ENCODE measurements at places on chromosomes 2 and 18.

DNA sequence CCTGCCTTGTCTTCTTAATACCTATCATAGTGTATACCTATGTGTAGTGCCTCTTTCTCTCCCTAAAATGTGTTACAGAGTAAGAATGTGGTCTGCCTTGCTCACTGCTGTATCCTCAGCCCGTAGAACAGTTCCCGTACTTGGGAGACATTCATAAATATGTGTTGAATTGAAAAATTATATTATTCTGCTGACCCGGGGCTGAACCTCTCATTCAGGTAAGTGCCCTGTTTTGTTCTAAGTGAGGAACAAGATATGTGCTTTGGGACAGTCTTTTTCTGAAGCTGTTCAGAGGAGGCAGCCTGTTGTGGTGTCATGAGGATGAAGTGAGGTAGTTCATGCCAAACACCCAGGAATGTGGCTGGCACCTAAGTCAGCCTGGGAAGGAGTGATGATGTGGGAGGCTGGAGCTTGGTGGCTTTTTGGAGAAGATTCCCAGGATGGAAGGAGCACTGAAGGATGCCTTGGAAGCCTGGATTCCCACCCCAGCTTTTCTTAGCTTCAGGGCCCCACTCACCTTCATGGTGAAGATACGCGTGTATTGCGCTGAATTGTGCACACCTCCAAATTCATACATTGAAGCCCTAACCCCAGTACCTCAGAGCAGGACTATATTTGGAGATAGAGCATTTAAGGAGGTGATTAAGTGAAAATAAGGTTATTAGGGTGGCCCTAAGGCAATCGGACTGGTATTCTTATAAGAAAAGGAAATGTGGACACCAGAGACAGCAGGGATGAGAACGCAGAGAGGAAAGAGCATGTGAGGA lies 166.3 kb downstream of the DDX1 start:
- no peak for DNase-seq

- DNase-seq, result no peak
These were observed 153.4 kb upstream of the SKOR2 start for GRCh38 chr18:47404845-47405244.

GRCh38 chr18:74110976-74111375 lies 36.7 kb downstream of the FBXO15 start:
- no peak for DNase-seq

GRCh38 chr2:111923276-111923804 lies 24.9 kb downstream of the MERTK start:
- no peak for DNase-seq

DNA sequence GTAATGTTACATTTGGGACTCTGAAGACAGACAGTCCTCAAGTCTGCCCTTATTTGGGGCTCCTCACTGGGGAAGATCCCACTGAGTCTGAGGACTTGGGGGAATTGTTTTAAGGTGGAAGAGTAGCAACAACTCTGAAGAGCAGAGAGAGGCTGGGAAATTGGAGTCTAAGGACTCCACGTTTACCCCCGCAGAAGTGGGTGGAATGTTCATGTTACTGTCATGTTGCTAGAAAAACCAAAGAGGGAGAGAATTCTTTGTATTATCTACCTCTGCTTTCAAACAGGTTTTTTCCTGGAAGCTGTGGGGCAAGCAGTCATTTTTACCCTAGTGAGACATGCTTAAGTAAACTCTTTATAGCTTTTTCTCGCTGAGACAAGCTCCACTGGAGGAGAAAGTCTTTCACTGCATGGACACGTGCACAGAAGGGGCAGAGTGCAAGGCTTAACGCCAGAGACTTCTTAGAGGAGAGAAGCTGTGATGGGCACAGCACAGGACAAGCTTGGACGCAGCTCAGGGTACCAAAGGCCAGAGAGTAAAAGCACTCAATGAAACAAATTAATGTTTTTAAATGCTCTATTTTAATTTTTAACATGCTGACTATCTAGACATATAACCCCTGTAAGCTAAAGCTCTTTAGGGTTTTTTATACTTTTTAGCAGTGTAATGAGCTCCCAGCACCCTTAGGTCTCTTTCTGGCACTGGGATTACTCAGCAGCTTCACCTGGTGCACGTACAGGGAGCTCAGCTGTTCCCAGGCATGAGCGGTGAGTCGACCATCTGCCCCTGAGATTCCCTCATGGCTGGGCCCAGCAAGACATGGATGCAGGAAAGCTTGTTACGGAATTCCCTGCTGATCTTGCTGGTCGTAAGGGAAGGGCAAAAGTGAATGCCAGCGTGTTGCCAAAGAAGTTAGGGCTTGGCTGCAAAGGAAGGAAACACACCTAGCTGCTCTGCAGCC lies 54.5 kb upstream of the BIN1 start:
- no peak for DNase-seq

DNA sequence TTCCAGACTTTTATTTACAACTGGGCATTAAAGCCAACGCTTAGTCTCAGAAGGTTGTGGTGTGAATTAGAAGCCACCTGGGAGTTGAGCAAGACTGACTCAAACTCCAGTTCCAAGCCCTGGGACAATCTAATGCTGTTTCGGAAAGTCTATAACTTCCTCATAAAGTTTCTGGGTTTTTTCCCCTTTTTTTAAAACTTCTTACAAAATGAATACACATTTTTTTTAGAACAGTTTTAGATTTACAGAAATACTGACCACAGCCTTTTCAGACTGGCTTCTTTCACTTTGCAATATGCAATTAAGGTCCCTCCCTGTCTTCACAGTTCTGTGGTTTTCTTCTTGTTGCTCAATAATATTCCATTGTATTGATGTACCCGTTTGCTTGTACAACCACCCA lies 115.9 kb upstream of the TWIST2 start:
- no peak for DNase-seq

DNA sequence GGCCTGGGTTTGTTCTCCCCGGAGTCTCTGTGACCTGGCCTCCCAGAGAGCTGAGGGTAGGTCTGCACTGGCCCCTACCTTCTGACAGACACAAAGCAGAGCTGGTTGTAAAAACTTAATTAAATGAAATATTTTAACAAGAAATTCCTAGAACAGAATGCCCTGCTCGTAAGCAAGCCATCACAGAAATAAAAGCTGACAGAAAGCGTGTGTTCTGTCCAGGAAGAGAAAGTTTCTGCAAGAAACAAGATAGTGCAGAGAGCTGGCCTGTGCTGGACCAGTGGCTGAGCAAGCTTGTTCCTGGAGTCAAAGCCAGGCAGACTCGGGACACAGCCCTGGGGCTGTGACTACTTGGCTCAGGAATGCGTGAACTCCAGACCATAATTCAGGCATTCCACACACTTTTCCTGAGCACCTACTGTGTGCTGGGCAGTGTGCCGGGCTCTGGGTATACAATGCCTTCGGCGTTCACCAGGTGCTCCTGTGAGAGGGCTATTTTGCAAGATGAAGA lies 51.6 kb downstream of the APOB start:
- DNase-seq, result no peak

DNA sequence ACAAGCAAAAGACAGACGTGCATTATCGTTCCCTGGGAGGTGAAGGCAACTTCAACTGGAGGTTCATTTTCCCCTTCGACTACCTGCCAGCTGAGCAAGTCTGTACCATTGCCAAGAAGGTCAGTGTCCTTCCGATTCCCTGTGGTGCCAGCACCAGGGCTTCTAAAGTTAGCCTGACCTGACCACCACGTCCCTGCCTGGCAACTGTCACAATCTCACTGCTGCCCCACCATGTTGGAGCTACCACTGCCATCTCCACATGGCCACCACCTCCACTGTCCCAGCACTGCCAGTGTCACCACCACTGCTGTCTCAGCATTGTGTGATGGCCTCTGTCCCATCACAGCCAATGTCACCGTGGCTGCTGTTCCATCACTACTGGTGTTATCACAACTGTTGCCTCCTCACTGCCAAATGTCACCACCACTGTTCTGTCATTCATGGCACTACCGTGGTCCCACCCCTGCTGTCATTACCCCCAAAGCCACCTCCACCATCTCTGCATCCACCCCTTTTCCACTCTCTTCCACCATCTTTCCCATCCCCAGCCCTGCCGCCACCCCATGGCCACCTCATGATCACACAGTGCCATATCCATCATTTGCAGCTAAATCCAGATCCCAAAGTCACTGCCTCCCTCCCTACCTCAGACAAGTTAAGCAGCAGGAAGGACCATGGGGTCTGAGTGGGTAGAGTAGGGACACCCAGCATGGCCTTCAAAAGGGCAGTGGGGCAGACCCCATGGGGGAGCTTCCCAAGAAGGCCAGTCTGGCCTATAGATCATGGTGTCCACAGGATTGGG lies 216.5 kb downstream of the DYSF start:
- no peak for DNase-seq

DNA sequence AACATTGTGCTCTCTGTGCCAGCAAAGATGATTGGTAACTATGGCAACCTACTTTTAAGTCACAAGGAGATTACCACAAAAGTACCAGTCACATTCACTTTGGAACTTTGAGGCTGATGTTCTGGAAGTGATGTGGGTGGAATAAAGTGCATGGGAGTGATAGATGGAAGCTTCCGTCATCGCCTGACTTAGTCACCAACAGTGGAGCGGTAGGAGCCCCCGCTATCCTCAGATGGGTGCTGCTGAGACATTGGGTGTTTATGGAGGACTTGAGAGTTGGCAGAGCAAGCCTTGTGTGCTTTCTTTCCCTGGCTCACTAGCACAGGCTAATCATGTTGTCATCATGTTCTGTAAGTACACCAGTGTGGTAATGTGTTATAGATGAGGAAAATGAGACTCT lies 4.6 kb downstream of the PPP1R7 start:
- DNase-seq, result no peak

DNA sequence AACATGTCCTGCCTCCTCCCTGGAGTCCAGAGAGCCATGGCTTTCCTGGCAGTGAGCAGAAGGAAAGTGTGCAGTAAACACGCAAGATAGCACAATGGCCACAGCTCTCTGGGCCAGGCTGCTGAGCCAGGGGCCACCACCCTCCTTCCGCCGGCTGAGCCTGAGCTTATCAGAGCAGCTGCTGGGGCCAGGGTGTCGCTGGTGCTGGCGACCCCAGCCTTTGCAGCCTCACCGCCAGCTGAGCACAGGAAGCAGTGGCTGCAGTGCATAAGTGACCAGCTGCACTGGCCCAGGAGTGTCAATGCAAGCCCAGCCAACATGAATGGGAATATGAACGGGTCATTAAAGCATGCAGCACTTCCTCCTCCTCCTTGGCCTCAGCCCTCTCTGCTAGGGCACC lies 172.0 kb downstream of the ZFP36L2 start:
- no peak for DNase-seq

GRCh38 chr18:25621144-25621543 lies 269.2 kb upstream of the ZNF521 start:
- DNase-seq, result no peak

DNA sequence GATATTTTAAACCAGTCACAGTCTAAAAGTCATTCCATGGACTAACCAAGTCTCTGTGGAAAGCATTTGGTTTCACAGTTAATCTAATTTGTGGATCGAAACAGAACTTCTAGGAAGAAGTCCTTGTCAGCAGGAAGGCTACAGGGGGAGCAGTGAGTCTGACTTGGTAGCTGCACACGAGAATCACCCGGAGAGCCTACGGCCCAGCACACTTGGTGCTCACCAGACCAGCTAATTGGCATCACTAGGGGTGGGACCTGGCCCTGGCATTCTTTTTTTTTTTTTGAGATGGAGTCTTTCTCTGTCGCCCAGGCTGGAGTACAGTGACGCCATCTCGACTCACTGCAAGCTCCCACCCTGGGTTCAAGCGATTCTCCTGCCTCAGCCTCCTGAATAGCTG lies 97.7 kb downstream of the ZNF532 start:
- DNase-seq, result no peak

DNA sequence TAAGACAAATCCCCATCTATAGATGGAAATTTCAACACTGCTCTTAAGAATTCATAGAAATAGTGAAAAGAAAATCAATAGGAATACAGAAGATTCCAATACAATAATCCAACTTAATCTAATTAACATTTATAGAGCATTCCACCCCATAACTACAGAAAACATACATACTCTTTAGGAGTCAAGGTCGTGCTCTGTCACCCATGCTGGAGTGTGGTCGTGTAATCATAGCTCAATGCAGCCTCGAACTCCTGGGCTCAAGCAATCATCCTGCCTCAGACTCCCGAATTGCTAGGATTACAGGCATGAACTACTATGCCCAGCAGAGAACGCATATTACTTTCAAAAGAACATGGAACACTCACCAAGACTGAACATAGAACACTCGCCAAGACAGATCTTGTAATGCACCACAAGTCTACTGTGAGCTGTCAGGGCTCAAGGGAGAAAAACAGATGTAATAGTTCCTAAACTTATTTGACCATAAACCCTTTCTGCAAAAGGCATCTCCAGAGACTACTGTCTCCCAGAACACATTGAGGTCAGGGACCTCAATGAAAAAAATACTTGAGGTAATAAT lies 14.1 kb downstream of the MEMO1 start:
- DNase-seq, result no peak

GRCh38 chr2:2898744-2899143 lies 478.9 kb downstream of the EIPR1 start:
- DNase-seq, result no peak

DNA sequence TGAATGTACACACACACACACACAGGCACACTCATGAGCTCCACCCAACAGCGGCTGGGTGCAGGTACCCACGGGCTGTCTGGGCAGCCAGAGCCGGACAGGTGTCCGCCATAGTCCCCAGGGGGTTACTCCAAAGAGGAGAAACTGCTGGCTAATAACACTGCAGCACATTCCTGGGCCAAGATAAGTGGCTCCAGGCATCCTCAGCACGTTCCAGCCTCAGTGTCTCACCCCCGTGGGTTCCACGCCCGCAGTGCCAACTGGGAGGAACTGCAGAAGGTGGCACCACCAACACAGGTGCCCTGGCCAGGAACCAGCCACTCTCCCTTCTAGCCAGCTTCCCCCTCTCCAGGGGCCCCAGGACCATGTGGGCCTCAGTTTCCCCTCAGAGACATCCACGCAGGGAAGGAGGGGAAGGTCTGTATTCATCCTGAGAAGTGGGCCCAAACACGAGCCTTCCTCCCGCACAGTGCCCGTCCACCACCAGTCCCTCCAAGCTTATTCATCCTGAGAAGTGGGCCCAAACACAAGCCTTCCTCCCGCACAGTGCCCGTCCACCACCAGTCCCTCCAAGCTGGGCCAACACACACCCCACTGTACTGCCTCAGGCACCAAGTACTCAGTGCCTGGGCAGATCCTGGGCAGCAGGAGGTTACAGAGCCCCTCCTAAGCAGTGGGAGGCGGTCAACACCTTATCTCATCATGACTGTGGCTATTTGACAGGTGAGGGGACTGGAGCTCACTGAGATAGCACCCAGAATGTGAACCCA lies 47.6 kb downstream of the TNS1 start:
- no peak for DNase-seq

DNA sequence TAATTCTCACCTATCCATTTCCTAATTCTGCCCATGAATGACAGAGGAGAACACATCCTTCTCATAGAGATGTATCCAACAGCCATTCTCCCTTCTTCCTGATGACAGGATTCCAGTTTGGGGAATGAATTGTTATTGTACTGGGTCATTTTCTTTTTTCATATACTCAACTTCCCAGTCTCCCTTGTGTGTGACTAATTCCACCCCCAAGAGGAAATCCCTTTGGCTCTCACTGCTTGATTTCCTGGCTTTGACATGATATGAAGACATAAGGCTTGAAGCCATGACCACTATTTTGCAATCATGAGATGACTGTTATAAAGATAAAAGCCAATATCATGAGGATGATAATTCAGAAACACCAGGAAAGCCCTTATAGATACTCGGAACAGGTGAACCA lies 384.7 kb upstream of the ACVR2A start:
- no peak for DNase-seq
